Activated naive CD8-positive, alpha-beta T cell treated with anti-CD3 and anti-CD28 coated beads, Interleukin-2, amount 10 ng/mL, durations not matched to agents 7 days and 5 days (primary cell): ENCODE measurements at places on chromosomes 3 and 15. TPM values are rescaled to one million over a fixed set of nuclear protein-coding genes. Genes with fewer than 3 reads are reported as not detected.

- DNase-seq: peak; percentile 49
Measured at GRCh38 chr15:69161079-69161877, 843 bp downstream of the GLCE start.

GRCh38 chr3:101861212-101861788 lies 12.0 kb downstream of the NFKBIZ start:
- DNase-seq: no peak

DNA sequence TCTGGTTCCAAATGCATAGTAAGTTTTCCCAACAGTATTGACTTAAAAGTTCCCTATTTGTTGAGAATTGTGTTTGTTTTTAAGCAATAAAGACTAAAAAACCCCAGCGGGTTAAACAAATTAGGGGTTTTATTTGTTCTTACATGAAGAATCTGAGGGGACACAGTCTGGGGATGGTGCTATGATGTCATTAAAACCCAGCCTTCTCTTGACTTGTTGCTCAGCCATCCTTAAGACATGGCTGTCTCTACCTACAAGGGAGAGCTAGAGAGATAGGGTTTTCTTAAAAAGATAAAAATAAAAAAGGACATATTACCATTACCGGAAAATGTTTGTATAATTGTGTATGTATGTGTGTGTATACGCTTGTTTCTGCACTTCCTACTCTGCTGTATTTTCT lies 11.7 kb upstream of the ARL14 start:
- DNase-seq: no peak

- DNase-seq: no peak
Measured at GRCh38 chr3:71241981-71242560, 341.5 kb downstream of the FOXP1 start.

GRCh38 chr15:93179072-93179471 lies 90.1 kb upstream of the RGMA start:
- no peak for DNase-seq

- DNase-seq: peak; percentile 41
Measured at GRCh38 chr15:75836959-75837334, 6.3 kb upstream of the UBE2Q2 start.

- DNase-seq: no peak
Measured at GRCh38 chr3:17639257-17639656, 103.2 kb downstream of the TBC1D5 start.

DNA sequence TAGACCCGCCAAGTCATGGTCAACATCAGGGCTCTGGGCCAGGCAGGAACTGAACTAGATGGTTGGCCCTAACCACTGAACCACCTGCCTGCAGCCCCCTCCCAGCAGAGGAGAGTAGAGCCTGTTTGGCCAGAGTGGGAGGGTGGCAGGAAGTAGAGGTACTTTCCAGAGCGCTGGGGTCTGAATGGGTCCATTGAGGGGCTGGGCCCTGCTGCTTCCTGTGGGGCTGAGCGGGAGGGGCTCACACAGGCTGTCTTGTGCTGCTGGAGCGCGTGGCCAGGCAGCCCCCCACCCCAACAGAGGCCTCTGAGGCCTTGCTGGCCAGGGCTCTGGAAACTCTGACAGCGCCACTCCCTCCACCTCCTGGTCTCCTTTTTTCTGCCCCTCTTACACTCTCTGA lies 17.4 kb downstream of the CSPG4 start:
- DNase-seq: no peak

GRCh38 chr15:56582785-56583184 lies 117.8 kb upstream of the MNS1 start:
- DNase-seq: no peak

- no peak for DNase-seq
Measured at GRCh38 chr15:88623632-88624031, 2.5 kb downstream of the AEN start.

GRCh38 chr15:90557186-90558084 lies 27.7 kb downstream of the CRTC3 start:
- peak; percentile 37 for DNase-seq

DNA sequence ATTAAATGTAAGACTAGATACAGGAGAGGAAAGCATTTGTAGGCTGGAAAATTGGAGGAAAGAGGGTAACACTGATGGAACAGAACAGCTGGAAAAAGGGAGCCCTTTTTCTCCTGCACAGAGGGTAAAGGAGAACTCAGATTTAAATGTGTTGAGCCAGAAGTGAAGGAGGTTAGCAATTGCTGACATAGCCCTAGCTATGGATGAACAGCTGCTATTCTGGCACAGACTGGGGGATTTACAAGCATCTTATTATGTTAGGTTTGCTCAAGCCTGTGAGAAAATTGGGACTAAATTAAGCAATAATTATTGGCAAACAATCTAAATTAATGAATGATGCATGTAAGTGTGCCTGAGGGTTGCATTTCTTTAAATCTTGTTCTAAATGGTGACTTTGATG lies 40.6 kb upstream of the PRR20G start:
- no peak for DNase-seq

DNA sequence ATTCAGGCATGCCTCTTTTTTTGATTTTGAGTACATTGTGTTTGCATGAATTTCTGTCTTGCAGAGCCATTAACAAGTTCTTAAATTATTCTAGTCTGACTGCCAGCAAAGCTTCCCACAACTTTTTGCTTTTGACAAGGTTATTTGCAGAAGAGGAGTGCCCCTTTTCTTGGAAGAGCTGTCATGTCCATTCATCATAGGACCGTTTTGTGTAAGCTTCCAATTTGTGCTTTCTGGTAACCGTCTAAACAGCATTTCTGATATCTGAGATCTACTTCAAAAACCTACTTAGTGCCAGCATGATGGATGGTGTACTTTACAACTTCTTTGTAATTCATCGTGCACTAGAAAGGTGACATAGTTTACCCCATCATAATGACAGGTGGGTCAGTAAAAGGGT lies 379.7 kb downstream of the NAALADL2 start:
- no peak for DNase-seq

Gene TMEM87A
- total RNA-seq: 39.1 TPM

Gene KPNA1
- total RNA-seq: 53.8 TPM

Gene C3orf80
- not detected for total RNA-seq

Gene CDC25A
- 19.0 TPM for total RNA-seq

Gene FBN1
- 0.43 TPM for total RNA-seq

Gene CYP8B1
- not detected for total RNA-seq

Gene LRRC15
- not detected for total RNA-seq

Gene ALG1L2
- 1.8 TPM for total RNA-seq

Gene NDN
- total RNA-seq: 3.0 TPM

Gene ALDH1A2
- 0.86 TPM for total RNA-seq

Gene NMNAT3
- 1.3 TPM for total RNA-seq

Gene IQCF2
- total RNA-seq: not detected

Gene TBC1D2B
- total RNA-seq: 125 TPM
